NB4 (cell line): ENCODE measurements at places on chromosomes 6 and 20.

GRCh38 chr6:5030596-5031136 is 26.8 kb upstream of the RPP40 start:
- DNase-seq = peak; percentile 95

DNA sequence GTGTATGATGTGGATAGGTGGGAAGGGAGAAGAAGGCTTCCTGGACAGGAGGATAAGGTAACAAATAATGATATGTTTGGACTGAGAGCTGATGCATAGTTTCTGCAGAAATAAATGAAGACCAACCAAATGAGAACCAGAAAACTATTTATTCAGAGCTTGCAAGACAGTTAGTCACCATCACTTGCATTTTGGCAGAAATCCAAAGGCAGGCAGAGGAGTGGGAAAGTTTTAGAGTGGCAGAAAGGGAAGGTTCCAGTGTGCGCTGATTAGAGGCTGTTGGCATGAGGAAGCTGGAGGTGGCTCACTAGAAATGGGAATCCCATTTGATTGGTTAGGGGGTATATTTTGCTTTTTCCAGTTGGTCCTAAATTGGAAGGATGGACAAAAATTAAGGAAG is 13.0 kb upstream of the F13A1 start:
- DNase-seq = peak; percentile 31

DNA sequence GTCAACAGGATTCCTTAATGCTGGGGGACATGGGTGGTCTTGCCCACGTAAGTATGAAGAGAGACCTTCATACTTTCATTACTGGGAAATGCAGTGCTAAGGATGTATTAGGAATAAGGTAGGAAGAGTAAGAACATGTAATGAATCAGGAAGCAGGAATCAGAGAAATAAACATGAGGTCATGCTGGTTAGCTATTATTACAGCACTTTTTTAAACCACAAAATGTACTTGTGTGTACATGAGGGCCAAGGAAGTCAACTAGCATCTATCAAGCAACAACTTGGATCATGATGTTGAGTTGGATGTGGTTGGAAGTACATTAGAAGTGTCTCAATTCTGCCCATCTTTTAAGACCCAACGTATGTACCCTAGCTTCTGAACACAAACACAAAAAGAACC is 63.5 kb upstream of the E2F3 start:
- no peak for DNase-seq

DNA sequence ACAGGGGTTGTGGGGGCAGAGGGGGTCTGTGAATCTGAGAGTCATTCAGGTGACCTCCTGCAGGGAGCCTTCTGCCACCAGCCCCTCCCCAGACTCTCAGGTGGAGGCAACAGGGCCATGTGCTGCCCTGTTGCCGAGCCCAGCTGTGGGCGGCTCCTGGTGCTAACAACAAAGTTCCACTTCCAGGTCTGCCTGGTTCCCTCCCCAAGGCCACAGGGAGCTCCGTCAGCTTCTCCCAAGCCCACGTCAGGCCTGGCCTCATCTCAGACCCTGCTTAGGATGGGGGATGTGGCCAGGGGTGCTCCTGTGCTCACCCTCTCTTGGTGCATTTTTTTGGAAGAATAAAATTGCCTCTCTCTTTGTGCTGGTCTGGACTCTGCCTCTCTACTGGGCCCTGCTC is 10.7 kb downstream of the GTSF1L start:
- DNase-seq = no peak

- peak; percentile 96 for DNase-seq
Measured at GRCh38 chr6:37791156-37791919, 28.2 kb upstream of the ZFAND3 start.

- DNase-seq = no peak
Measured at GRCh38 chr6:112310439-112311125, 36.5 kb upstream of the RFPL4B start.

DNA sequence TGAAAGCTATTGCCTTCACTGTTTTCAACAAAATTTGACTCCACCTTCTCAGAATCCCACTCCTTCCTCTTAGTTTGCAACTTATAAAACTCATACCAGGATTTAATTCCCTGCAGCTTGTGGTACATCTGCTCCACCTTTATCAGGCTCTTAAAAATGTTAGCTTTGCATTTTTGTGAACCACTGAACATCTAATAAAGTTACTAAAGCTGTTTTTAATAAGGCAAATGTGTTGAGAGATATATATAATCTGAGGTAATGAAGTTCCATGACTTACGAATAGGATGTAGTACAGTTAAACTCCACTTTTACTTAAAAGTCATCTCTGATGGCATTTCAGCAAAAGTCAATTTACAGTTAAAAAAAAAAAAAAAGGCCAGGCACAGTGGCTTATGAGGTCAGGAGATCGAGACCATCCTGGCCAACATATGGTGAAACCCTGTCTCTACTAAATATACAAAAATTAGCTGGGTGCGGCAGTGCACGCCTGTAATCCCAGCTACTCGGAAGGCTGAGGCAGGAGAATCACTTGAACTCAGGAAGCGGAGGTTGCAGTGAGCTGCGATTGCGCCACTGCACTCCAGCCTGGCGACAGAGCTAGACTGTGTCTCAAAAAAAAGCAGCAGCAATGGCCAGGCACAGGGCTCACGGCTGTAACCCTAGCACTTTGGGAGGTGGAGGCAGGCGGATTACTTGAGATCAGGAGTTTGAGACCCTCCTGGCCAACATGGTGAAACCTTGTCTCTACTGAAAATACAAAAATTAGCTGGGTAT is 106.2 kb downstream of the KIF13A start:
- DNase-seq = peak; percentile 65

DNA sequence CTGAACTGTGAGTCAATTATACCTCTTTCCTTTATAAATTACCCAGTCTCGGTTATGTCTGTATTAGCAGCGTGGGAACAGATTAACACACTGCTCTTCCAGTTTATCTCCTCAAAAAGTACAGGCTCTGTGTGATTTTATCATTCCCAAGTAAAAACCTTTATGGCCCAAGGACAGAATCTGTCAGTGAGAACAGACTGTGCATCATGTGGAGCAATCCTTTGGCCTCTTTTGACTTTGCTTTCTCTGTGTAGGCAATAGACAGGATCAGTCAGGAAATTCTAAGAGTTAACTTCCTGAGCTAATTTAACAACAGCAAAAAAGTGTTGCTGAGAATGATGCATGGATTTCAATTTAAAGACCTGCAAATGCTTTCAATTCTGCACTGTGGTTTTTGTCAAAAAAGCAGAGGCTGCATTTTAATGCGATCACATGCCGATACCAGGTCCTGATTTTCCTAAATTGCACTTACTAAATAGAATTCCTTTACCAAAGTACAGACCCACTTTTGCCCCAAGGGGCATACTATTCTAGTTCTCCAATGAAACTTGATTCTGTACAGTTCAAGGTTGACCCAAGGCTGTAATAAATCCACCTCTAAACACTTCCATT is 246.7 kb upstream of the MARCKS start:
- no peak for DNase-seq

- peak; percentile 99 for DNase-seq
Measured at GRCh38 chr20:43583982-43584432, 6.7 kb upstream of the IFT52 start.

GRCh38 chr6:42403421-42403820 is 48.3 kb downstream of the TRERF1 start:
- no peak for DNase-seq

DNA sequence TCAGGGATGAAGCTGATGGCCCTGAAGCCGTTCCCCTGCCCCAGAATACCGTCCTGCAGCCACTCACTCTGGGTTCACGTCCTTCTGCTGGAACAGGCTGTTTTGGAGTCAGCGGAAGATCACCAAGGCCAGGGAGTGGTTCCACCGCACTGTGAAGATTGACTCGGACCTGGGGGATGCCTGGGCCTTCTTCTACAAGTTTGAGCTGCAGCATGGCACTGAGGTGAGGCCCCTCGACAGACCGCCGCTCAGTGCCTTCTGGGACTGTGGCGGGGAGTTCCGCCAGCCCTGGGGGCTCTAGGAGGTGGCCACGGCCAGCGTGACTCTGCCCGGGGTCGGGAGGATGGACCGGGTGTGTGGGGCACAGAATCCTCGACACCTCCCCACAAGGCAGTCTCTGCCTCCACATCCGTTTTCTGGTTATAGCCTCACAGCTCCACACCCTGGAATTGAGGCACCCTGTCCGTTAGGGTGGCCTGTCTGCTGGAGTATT is 4.1 kb upstream of the C20orf204 start:
- no peak for DNase-seq
